Activated T-cell treated with anti-CD3 and anti-CD28 coated beads, Interleukin-2, amount 50 U/mL, for 72 hours (primary cell): ENCODE measurements at places on chromosomes 1 and 21. TPM values are rescaled to one million over a fixed set of nuclear protein-coding genes. Genes with fewer than 3 reads are reported as not detected.
A peak's percentile ranks its signal among the peaks of the same experiment; 100 is the strongest.

- no peak overlapping the region for H3K4me3 ChIP-seq
- DNase-seq: no peak
- H3K27me3 ChIP-seq: peaks cover 9% of the 10 kb centered on the region
- no peak overlapping the region for H3K27ac ChIP-seq
These were observed 123.1 kb upstream of the ADAR start for GRCh38 chr1:154730986-154731489.

DNA sequence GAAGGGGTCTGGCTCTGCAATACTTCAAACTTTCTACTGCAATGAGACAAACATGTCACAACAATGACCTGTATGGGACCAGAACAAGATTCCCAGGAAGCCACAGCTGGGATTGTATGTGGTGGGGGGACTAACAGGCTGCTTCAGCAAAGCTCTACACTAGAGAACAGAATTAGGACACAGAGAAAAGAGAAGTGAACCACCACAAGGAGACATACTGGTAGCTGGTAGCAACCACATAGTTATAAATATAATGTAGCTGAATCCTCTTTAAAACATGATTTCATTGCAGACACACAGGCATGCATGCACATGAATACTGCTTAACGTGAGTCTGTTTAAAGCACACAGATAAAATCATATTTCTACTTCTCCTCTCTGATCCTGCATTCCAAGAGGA, 3.5 kb upstream of the ILDR2 start:
- H3K27me3 ChIP-seq: peaks cover 18% of the 10 kb centered on the region
- H3K36me3 ChIP-seq: no peaks in the 10 kb centered on the region
- H3K4me3 ChIP-seq: no peak overlapping the region
- H3K27ac ChIP-seq: no peak overlapping the region
- peaks cover 23% of the 10 kb centered on the region for H3K4me1 ChIP-seq
- no peak for DNase-seq

XCL2 gene
- total RNA-seq: 51.0 TPM

OR2L2 gene
- total RNA-seq: 0.29 TPM

GRCh38 chr1:208060215-208060869, 149.4 kb upstream of the CD34 start:
- no peak overlapping the region for H3K4me3 ChIP-seq
- no peak overlapping the region for H3K27ac ChIP-seq
- no peaks in the 10 kb centered on the region for H3K4me1 ChIP-seq
- DNase-seq: no peak
- no peaks in the 10 kb centered on the region for H3K36me3 ChIP-seq

NCAM2 gene
- not detected for total RNA-seq

- DNase-seq: no peak
- H3K27me3 ChIP-seq: peaks cover 5% of the 10 kb centered on the region
- no peaks in the 10 kb centered on the region for H3K36me3 ChIP-seq
- H3K4me1 ChIP-seq: no peaks in the 10 kb centered on the region
- H3K27ac ChIP-seq: no peak overlapping the region
- no peak overlapping the region for H3K4me3 ChIP-seq
These were observed 43.7 kb downstream of the RHOU start for GRCh38 chr1:228778961-228779360.

PROX1 gene
- 0.21 TPM for total RNA-seq

DNA sequence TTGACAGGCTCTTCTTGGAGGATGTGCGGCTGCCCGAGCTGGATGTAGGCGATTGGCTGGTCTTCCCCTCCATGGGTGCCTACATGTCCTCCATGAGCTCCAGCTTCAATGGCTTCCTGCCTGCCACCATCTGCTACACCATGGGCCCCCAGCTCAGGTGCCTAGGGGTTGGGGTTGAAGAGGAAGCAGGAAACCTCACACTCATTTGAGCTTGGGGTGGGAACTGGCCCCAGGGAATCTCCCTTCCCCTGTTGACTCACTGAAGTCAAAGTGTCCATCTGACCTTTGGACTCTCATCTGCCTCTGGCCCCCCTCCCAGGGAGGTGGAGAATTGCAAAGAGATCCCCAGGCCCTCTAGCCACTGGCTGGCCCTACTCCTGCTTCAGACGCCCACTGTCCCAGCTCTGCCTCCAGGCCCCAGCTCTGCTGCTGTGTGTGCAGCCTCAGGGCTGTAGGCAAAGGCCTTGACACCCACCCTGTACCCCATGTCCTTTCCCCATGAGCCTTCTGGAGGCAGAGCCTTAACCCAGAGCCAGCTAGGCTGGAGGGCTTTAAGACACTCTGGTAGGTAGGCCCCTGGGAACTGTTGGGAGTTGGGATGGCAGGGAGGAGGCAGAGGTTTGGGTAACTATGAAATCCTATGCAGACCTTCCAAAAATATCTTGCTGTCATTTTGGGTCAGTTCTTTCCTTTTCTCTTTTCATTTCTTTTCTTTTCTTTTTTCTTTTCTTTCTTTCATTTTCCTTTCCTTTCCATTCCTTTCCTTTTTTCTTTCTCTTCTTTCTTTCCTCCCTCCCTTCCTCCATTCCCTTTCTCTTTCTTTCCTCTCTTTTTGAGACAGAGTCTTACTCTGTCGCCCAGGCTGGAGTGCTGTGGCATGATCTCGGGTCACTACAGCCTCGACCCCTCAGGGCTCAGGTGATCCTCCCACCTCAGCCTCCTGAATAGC, 66.9 kb upstream of the TINAGL1 start:
- peak overlapping the region; percentile 30 for H3K4me3 ChIP-seq
- H3K4me1 ChIP-seq: peaks cover 20% of the 10 kb centered on the region
- peaks cover 30% of the 10 kb centered on the region for H3K27me3 ChIP-seq
- H3K27ac ChIP-seq: no peak overlapping the region

- H3K27me3 ChIP-seq: peaks cover 5% of the 10 kb centered on the region
- no peaks in the 10 kb centered on the region for H3K36me3 ChIP-seq
- DNase-seq: no peak
- H3K4me3 ChIP-seq: no peak overlapping the region
- no peak overlapping the region for H3K27ac ChIP-seq
These were observed 45.2 kb upstream of the DPT start for GRCh38 chr1:168774241-168774640.

LCE2A gene
- not detected for total RNA-seq

AADACL3 gene
- total RNA-seq: not detected

OR2T11 gene
- not detected for total RNA-seq

DNA sequence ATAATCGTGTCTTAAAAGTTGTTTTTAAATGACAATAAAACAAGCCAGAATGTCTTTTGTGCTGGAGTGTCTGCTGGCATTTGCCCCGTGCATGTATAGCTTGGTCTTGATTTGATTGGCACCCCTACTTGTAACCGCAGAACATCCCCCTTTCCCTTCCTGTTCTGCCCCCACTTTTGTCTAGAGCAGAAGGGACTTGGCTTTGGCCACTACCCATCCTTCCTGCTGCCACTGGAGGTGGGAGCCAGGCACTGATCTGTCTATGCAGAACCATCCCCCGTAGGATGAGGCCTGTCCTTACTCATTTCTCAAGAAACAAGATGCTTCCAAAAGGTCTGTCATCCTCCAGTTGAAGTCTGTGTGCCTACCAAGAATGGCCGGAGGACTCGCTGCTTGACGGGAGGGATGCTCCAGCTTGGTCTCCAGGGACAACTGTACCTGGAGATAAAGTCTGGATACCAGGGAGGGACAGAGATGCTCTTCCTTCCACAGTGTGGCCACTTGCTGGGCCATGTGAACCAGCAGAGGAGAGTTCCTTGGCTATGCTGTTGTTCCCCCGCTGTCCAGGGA, 1.1 kb upstream of the SLC27A3 start:
- H3K27me3 ChIP-seq: no peaks in the 10 kb centered on the region
- no peak for DNase-seq
- H3K36me3 ChIP-seq: peaks cover 5% of the 10 kb centered on the region
- no peak overlapping the region for H3K27ac ChIP-seq
- H3K4me1 ChIP-seq: peaks cover 23% of the 10 kb centered on the region
- peak overlapping the region; percentile 84 for H3K4me3 ChIP-seq

- no peaks in the 10 kb centered on the region for H3K27me3 ChIP-seq
- peaks cover 48% of the 10 kb centered on the region for H3K4me1 ChIP-seq
- H3K27ac ChIP-seq: no peak overlapping the region
- H3K36me3 ChIP-seq: no peaks in the 10 kb centered on the region
These were observed 13.0 kb downstream of the FAM229A start for GRCh38 chr1:32349211-32349708.
